ENCODE measurements at places on chromosomes 5 and 9.

GRCh38 chr9:80649001-80649420 lies 1040.3 kb downstream of the TLE1 start:
- no peak for DNase-seq

- DNase-seq, result no peak
Measured at GRCh38 chr5:80109646-80110478, 74.7 kb downstream of the THBS4 start.

- no peak for DNase-seq
Measured at GRCh38 chr9:93978551-93978950, 23.4 kb upstream of the BARX1 start.

DNA sequence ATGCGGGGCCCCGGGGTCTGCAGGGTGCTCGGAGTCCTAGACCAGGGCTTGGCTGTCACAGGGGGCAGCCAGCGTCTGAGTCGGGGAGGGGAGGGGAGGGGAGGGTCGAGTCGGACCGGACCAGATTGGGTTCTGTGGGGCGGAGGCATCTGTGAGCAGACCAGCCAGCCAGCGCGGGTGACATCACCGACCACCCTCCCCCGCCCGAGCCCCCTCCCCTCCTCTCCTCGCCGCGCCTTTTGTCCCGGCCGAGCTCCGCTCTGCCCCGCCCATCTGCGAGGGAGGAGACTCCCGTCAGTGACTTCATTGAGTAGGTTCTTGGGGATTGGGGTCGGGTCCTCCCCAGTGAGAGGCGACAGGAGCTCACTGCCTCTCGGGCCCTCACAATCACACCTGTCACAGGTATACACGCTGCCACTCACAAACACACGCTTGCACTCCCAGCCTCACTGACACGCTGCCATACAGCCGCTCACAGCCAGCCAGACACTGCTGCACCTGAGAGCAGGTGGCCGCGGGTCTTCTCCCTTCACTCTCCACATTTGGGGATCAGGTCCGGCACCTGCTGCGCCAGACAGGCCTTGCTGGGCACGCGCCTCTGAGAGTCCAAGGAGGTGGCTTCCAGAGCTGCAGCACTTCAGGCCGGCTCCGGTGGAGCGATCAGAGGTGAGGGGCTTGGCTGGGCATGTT lies 546 bp downstream of the DNAJB5 start:
- no peak for DNase-seq

- DNase-seq, result no peak
Measured at GRCh38 chr5:178361657-178362445, 129.2 kb upstream of the PHYKPL start.

GRCh38 chr5:117220730-117221129 lies 646.1 kb upstream of the SEMA6A start:
- DNase-seq, result no peak

- DNase-seq, result no peak
Measured at GRCh38 chr5:60516688-60517087, 183.3 kb downstream of the DEPDC1B start.

GRCh38 chr5:118450554-118451332 lies 537.6 kb downstream of the DTWD2 start:
- DNase-seq, result no peak

- no peak for DNase-seq
Measured at GRCh38 chr5:148986636-148987035, 76.2 kb downstream of the SH3TC2 start.

DNA sequence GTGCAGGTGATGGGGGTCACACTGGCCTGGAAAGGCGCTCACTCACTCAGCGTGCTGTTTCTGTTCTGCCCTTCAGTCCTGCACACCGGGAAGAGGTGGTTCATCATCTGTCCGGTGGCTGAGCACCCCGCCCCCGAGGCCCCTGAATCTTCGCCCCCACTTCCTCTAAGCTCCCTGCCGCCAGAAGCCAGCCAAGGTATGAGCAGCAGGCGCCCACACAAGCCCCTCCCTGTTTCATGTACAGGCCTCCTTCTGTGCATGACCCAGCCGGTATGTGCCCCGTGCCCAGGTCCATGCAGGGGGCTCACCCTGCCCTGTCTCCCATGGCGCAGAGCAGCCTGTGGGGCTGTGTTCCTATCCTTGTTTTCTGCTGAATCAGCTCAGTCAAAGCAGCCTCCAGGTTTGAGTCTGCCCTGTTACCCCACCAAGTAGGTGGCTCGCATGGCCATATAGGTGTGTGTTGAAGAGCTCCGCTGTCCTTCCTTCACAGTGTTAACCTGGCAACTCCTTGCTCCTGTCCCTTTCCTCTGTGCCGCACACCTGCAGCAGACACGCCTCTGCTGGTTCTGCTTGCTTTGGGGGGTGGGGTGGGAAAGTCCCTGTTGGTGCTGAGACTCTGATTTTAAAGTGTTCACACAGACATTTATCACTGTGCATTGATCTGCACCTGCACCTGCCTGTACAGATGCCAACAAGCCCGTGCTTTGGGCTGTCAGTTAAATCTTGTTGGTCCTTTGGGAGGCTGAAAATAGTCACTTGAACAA lies 84.8 kb downstream of the WNK2 start:
- no peak for DNase-seq

GRCh38 chr5:126482591-126482990 lies 59.4 kb downstream of the GRAMD2B start:
- DNase-seq, result no peak
